ENCODE measurements at places on chromosomes 5 and 9. TPM values are rescaled to one million over a fixed set of nuclear protein-coding genes. Genes with fewer than 3 reads are reported as not detected.

DNA sequence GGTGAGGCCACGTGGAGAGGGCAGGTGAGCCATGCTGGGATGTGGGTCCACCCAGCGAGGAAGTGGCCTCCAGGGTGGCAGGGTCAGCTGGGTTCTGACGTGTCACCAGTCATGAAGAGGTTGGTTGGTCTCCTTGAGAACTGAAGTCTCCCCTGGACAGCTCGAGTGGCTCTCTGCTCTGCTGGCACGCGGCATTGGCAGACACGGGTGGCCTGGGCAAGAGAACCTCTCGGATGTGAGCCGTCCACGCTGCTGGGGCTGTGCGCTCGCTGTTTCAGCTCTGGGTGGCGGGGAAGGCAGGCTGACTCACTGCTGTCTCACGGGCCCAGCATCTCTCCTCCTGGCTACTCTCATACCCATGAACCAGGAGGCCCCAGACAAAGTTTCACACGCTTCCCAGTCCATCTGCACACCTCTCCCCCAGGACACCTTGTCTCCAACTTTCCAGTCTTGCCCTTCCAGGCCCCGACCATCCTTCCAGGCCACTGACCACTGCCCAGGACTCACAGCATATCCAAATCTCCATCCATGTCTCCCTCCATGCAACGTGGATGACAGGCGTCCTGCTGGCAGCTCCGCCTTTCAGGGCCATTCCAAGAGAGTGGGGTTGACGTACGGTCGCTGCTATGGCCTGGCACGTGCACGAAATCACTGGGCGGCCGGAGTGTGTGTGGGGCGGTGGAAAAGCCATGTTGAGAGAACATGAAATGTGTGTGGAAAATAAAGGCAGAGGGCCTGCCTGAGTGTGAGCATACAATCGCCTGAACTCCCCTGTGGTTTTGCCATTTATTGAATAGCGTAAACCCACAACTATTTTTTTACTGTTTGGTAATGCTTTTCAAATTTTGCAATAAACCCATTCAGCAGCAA lies 145.0 kb upstream of the COL5A1 start:
- no peak for DNase-seq

The ANXA2R gene
- total RNA-seq, result 1.2 TPM

The FSTL4 gene
- 0.11 TPM for total RNA-seq

DNA sequence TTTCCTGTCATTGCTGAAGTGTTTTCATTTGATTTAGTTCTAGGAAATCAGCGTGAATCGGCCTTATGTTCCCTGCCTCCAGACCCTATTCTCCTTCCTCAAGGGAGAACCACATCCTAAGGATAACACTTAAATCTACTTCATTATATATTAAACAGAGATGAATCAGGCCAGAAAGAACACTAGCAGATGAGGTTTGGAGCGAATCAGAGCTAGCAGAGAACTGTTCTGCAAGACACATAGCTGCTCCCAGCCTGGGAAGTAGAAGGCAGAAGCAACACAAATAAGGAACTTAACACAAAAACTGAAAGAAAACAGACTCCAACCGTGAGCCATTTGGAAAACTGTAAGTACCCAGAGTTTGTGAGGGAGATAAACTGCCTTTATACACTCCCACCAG lies 718.2 kb downstream of the SEMA5A start:
- no peak for DNase-seq

DNA sequence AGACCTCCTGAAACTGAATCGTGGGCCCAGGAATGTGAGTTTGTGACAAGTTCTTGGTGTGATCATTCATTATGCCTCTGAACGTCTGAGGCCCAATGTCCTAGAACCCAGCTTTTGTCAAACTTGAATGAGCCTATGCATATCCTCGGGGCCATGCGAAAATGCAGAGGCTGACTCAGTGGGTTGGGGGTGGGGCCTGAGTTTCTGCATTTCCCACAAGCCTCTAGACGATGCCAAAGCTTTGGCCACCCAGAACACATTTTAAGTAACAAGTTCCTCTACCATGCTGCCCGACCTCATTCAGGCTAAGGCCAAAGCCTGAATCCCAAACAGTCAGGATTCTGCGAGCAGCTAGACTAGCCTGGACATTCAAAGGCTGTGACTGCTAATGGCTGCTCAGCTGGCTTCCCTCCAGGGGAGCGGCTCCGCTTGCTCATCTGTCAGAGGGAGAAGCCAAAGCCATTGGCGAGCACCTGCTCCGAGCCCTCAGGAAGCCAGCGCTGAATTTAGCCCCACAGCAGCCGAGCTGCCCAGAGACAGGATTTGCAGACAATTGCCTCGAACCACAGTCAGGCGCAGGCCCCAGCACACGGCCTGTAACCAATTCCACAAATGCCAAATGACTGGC lies 177.5 kb downstream of the ZDHHC21 start:
- DNase-seq, result no peak

The ARSI gene
- 0.25 TPM for total RNA-seq

The PCDHB7 gene
- 1.0 TPM for total RNA-seq

GRCh38 chr9:123561046-123561445 lies 205.0 kb downstream of the CRB2 start:
- DNase-seq, result no peak

All from heart left ventricle (tissue), 16 donors.